Stimulated activated CD4-positive, alpha-beta T cell treated with anti-CD3 and anti-CD28 coated beads, Interleukin-12 subunit alpha, Interleukin-12 subunit beta, amount 100 ng/mL, for 4 hours (primary cell): ENCODE measurements at places on chromosomes 16 and 17.

GRCh38 chr16:70432356-70432722 lies 6.6 kb downstream of the ST3GAL2 start:
- DNase-seq: no peak

GRCh38 chr17:73105431-73105830 lies 12.9 kb upstream of the SLC39A11 start:
- no peak for DNase-seq

DNA sequence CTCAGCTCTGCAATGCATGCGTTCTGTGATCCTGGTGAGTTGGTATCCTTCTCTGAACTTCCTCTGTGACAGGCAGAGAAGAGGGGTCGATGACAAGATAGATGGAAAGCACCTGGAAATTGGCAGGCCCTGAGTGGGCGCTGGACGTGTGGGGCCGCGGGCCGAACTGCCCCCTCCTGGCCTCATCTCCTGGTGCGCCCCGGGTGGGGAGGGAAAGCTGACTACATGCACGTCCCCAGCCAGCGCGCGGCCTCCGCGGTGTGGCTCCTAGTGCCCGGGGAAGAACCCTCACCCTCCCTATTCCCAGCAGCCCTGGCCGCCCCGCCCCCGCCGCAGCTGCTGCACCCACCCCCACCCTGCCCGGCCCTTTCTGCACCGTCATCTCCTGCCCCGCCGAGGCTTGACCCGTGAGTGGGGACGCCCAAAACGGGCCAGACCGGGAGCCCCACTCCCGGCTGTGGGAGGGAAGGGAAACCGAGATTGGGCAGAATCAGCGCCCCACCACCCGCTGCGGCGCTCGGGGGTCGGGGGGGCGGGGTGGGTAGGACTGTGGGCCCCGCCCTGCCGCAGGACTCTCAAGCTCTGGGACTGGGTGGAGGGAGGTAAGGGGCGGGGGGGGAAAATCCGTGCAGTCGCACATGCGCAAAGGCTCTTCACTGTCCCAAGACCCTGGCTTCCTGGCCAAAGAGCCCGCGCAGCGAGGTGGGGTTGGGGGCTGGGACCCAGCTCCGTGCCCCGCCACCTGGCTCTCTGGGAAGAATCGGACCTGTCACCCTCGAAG lies at the start of gene NOL3:
NOL3 (plus strand) TSS at position 371 of the 781 bp plus-strand sequence.
- DNase-seq: no peak

- DNase-seq: no peak
These were observed 43.9 kb upstream of the KIFC3 start for GRCh38 chr16:57846078-57846697.

GRCh38 chr17:9763643-9764042 lies 27.7 kb downstream of the DHRS7C start:
- no peak for DNase-seq

DNA sequence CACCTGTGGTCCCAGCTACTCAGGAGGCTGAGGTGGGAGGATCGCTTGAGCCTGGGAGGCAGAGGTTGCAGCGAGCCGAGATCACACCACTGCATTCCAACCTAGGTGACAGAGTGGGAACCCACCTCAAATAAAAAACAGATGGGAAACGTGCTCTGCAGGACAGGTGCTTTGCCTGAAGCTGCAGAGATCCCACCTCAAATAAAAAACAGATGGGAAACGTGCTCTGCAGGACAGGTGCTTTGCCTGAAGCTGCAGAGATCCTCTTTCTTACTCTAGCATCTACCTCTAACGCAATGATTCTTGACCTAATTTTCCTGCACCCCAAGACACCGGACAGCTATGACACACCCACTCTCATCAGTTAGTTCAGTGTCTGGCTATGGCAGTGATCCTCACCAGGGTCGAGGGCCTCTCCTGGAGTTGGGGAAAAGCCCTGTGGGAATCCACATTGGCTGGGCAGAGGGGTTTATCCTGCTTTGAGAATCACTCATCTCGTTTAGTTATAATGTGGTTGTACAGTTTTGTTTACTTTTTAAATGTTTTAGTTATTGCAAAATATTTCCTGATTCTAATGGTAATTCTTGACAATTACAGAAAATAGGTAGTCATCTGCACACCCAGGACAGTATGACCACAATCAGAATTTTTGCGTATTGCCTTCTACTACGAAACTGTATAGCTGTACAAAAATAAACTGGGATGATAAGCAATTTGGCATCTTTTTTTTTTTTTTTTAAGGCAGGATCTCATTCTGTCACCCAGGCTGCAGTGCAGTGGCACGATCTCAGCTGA lies 11.4 kb downstream of the VPS53 start:
- DNase-seq: no peak

DNA sequence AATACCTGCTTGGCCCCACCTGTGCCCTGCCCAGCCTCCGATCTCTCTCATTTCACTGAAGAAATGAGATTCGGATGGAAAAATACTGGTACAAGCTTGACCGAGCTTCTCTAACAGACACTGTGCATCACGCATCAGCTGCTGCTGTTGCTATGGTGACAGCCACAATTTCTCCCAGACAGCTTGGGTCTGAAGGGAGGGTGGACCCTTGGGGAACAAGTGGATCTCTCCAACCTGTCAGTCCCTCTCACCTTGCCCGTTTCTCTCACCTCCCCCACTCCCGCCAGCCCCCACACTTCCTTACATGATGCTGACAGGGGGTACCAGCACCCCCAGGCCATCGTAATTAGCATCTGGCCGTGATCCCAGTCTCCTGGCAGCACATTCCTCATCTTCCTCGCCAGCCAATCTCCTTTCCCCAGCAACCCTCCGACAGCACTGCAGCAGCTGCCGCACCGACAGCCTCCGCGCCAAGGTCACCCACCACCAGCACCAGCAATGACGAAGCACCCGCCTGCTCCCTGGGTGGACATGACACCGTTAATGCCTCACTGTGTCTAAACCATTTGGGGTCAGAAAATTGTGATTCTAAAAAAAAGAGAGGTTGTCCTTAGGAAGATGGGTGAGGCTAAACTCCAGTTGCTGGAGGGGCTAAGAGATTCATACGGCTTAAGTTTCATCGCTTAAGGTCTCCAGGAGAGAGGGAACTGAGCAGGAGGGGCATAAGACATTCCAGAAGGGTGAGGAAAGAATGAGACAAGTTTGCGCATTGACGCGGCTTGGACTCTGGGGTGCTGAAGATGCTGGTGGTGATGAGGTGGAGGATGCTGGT lies 58.6 kb upstream of the TNRC6A start:
- DNase-seq: no peak

DNA sequence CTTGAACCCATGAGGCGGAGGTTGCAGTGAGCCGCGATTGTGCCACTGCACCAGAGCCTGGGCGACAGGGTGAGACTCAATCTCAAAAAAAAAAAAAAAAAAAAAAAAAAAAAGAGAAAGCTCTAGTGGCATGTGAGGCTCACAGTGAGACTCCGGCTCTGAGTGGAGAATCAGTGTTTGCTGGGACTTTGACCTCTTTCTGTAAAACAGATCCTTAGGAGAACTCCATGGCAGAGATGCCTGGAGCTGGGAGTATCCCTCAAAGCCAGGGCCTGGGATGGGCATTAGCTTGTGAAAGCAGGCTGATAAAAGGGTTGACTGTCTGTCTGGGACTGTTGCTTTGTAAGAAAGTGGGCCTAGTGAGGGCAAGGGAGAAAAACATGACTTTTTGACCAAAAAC lies 46.4 kb downstream of the ZNF207 start:
- DNase-seq: no peak
